ENCODE measurements at places on chromosomes 12 and 14. TPM values are rescaled to one million over a fixed set of nuclear protein-coding genes. Genes with fewer than 3 reads are reported as not detected.

The MGST1 gene
- total RNA-seq = not detected

The RTL1 gene
- not detected for total RNA-seq

The CKB gene
- total RNA-seq = 4.5 TPM

The BCL11B gene
- 105 TPM for total RNA-seq
